ENCODE measurements at places on chromosomes 13 and 19.

DNA sequence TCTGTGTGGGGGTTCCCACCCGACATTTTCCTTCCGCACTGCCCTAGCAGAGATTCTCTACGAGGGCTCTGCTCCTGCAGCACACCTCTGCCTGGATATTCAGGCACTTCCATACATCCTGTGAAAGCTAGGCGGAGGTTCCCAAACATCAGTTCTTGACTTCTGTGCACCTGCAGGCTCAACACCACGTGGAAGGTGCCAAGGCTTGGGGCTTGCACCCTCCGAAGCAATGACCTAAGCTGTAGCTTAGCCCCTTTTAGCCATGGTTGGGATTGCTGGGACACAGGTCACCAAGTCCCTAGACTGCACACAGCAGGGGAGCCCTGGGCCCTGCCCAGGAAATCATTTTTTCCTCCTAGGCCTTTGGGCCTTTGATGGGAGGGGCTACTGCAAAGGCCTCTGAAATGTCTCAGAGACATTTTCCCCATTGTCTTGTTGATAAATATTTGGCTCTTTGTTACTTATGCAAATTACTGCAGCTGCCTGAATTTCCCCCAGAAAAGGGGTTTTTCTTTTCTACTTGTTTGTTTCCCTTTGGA, 1004.8 kb downstream of the OLFM4 start:
- no peak for DNase-seq

GRCh38 chr13:104357174-104357573, 1291.0 kb upstream of the SLC10A2 start:
- DNase-seq, result no peak

GRCh38 chr19:42284066-42284501, 15.0 kb downstream of the CIC start:
- DNase-seq, result no peak

GRCh38 chr19:19103167-19103566, 35.1 kb downstream of the TMEM161A start:
- no peak for DNase-seq

GRCh38 chr13:24887759-24888158, 123.8 kb downstream of the RNF17 start:
- no peak for DNase-seq

- DNase-seq, result no peak
These were observed 828.1 kb downstream of the PCDH9 start for GRCh38 chr13:66402066-66402465.
